NCI-H1092 (cell line): ENCODE measurements at places on chromosomes 3 and 15.

DNA sequence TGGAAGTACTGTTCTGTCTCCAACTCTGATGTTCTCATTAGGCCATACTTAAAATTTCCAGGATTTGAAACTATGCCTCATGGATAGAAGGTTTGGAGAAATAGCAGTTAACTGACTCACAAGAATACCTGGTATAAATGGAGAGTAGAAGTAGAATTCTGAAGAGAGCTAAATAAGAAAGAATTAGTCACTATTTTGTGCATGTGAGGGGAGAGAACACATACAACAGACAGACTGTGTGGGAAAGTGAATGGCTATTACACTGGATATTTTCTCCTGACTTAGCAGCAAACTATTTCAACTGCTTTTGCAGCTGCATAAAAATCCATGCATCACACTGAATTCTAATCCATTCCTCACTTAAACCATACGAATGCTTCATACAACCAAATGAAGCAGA, 71.3 kb downstream of the C3orf70 start:
- DNase-seq, result no peak

DNA sequence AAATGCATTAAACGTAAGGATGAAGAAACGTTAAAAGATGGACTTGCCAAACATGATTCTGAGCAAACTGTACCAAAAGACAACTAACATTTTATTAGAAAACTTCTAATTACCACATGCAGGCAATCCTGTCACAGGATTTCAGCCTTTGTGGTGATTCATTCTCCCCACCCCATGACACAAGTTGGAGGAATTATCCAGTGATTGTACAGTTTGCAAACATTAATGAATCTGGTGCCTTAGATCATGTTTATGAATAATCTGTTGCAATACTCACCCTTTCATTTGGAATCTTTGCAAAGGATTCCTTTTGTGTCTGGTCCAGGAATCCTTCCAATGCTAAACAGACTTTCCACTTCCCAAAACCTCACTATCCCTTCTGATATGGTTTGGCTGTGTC, 23.3 kb upstream of the ERC2 start:
- no peak for DNase-seq

- DNase-seq, result no peak
Observed at GRCh38 chr15:91853948-91854638, 585 bp downstream of the SLCO3A1 start.

GRCh38 chr3:195129644-195130492, 141.1 kb downstream of the XXYLT1 start:
- DNase-seq, result no peak

DNA sequence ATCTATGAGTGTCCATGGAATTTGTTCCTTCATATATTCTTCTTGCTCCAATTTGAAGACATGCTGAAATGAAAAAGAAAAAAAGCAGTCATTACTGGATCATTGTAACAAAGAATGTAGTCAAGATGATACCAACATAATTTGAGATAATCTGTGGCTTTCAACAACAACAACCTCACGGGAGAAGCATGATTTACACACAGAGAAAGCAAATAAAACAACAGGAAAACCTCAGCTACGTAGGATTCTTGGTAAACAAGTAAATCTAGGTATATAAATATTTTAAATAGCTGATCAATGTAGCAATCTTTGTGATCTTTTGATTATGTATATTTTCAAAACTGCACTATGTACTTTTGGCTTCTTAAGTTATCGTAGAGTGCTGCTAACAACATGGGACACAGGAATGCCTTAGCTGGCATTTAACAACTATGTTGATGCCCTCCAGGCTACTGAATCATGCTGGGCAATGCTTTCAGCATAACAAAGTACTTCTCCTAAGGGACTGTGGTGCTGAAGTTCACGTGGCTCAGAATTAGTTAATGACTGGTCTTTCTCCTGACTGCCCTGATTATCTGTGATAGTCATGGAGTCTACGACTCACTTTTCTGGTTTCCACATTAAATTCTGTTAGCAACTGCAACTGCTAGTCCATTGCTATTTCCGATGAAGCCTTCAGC, 96.5 kb upstream of the MYO5C start:
- DNase-seq, result no peak

- no peak for DNase-seq
Observed at GRCh38 chr15:34726406-34727100, 28.2 kb downstream of the GJD2 start.

GRCh38 chr15:65936282-65936681, 67.0 kb downstream of the RAB11A start:
- DNase-seq, result peak; percentile 50

DNA sequence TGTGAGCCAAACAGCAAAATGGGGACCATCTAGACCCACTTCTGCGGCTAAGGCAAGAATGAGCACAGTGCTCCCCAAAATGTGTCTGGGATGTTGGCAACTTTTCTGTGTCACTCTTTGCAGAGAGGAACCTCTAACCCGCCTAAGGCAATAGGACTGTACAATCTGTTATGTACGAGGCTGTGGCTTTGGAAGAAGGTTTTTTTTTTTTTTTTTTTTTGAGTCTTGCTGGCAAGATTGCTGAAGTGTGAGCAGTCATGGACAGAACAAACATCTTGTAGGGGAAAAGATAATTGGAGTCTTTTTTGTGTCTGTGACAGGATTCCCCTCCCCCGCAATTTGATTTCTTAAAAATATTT, 7.2 kb downstream of the FEZF2 start:
- no peak for DNase-seq

DNA sequence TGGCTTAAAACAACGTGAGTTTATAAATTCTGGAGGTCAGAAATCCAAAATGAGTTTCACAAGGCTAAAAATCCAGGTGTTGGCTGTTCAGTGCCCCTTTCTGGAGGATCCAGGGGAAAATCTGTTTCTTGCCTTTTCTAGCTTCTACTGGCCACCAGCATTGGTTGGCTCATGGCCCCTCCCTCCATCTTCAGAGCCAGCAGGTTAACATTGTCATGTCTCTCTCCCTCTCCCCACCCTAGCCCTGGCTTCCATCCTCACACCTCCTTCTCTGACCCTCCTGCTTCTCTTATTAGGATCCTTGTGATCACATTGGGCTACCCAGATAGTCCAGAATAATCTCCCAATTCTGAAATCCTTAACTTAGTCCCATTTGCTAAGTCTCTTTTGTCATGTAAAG, 32.9 kb upstream of the MGLL start:
- no peak for DNase-seq

- no peak for DNase-seq
Observed at GRCh38 chr3:19652336-19652735, 281.7 kb downstream of the EFHB start.

DNA sequence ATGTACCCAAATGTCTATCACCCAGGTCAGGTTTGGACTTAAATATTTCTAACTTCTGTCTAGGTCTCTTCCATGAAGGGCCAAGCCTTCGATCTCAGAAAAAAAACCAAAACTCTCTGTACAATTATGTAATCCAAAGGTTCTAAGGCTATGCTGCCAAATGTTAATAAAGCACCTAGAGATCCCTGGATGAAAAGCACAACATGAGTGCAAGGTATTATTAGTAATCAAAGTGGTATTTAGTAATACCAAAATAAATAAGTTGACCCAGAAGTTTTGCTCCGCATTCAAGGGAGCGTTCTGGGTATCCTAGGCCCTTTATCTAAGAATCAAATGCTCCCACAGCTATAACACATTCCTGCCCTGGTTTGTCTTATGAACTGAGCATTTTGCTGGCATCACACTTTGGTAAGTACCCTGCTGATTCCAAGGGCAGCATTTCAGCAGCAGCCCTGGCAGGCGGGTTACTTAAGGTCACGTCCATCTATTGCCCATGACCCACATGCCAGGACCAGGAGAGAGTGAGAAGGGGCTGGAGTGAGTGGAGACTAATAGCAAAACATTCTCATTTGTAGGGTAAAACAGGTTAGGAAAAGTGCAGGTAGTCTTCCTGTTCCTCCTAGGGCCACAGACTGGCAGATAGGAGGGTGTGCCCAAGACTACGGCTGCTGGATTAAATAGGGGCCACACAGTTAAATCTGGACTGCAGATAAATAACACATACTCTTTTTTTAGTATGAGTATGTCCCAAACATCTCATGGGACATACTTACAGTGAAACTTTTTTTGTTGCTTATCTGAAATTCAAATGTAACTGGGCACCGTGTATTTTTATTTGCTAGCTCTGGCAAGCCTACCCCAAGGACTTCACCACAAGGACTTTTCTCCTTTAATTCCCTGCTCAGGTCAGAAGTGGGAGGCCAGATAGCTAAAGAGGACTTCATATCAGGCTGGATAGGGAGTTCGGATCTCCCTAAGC, 76.0 kb upstream of the SNRK start:
- DNase-seq, result no peak

- no peak for DNase-seq
Observed at GRCh38 chr3:190357468-190357867, 30.5 kb upstream of the CLDN16 start.

DNA sequence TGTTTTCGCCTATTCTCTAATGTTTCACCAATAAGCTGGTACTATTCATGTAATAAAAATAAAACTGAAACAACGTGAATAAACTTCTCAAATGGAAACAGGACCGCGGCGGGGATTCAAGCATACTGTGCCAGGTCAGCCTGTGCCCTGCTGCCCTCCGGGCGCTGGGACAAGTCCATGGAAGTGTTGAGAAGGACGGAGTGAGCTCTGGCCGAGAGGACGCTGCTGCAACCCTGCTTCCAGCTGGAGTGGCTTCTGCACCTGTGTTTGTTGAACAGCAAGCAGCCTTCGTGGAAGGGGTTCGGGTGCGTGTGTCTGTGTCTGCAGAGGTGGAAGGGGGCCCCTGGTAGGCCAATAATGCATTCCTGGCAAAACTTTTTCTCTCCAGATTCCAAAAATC, 50.0 kb upstream of the PCSK6 start:
- DNase-seq, result no peak

- DNase-seq, result no peak
Observed at GRCh38 chr3:411226-411625, 214.7 kb downstream of the CHL1 start.

DNA sequence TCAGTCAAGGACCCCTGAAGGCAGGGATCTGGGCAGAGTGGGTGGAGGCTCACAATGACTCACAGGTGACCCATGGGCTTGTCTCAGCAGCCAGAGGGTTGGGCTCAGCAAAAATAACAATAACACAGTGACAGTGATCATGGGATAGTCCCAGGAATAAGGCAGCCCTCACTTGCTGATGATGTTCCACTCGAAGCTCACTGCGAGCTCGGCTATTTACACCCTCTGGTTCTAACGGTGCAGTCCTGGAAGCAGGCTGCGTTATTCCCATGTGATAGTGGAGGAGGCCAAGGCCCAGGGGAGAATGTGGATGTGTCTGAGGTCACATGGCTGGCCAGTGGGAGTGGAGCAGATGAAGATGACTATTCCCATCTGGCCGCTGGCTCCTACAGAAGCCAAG, 16.2 kb downstream of the CCDC33 start:
- DNase-seq, result no peak

- no peak for DNase-seq
Observed at GRCh38 chr15:33045066-33045810, 149.3 kb downstream of the FMN1 start.

GRCh38 chr3:159779883-159780282, 208.8 kb upstream of the IL12A start:
- no peak for DNase-seq

- no peak for DNase-seq
Observed at GRCh38 chr15:58115692-58116091, 22.5 kb upstream of the AQP9 start.

- DNase-seq, result no peak
Observed at GRCh38 chr15:81120069-81120468, 14.0 kb upstream of the CFAP161 start.

- no peak for DNase-seq
Observed at GRCh38 chr3:144295613-144296012, 324.0 kb downstream of the DIPK2A start.

- DNase-seq, result no peak
Observed at GRCh38 chr3:153572165-153572564, 410.1 kb downstream of the RAP2B start.

- DNase-seq, result no peak
Observed at GRCh38 chr3:159825216-159825854, 163.3 kb upstream of the IL12A start.

DNA sequence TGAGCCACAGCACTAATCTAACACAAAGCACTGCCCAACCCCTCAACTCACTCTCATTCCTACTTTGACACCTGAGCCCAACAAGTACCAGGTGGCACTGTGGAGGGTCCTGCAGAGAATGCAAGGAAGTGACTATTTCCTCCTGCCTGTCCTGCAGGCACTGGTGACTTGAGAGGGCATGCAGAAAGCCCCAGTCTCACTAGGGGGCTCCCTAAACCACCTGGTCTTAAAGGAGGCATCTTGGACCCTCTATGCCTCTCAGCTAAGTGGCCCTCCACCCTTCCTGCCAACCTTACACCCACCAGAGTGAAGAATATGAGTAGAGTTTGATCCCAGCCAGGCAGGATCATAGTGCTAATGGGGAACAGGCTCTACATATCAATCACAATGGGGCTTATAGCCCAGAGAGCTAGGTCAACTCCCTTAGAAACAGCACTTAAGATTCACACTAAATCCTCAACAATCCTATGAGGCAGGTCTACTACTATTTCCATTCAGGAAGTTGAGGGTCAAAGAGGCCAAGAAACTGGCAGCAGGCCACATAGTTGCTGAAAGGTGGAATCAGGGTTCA, 15.2 kb downstream of the TRAIP start:
- DNase-seq, result no peak

- DNase-seq, result no peak
Observed at GRCh38 chr3:27554706-27555105, 70.5 kb upstream of the SLC4A7 start.

GRCh38 chr15:65470866-65471265, 46.6 kb downstream of the DPP8 start:
- no peak for DNase-seq

DNA sequence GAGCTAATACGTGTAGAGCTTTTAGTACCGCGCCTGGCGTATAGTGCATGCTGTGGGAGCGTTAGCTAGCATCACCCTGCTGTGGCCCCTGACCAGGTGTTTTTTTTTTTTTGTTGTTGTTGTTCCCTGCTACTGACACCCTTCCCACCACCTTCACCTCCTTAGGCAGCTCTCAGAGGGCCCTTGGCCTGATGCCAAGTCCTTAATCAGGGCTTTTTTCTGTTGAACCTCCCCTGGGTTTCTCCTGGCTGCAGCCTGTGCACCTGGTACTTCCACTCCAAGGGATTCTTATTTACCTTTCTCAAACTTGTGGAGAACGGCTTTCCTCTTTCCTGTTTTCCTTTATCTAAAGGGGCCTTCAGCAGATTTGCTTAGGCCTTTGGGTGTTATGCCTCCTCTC, 53.3 kb downstream of the SLC7A14 start:
- no peak for DNase-seq

DNA sequence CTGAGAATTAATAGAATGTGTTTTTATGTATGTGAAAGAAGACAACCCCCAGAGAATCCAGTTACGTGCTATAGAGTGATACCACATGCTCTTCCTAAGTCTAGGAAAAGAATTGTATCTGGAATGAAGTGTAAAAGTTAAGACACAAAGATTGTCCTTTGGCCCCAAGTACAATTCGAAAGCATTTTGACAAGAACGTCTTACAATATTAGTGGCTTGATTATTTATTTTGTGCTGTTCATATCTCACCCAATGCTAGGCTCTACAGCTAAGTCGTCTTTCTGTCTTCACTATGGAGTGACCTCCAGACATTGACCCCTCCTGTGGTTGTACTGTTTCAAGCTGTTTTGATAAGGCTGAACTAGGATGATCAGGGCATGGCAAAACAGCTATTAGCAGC, 345.7 kb upstream of the C2CD4B start:
- no peak for DNase-seq
